ENCODE measurements at places on chromosomes 2 and 18.

DNA sequence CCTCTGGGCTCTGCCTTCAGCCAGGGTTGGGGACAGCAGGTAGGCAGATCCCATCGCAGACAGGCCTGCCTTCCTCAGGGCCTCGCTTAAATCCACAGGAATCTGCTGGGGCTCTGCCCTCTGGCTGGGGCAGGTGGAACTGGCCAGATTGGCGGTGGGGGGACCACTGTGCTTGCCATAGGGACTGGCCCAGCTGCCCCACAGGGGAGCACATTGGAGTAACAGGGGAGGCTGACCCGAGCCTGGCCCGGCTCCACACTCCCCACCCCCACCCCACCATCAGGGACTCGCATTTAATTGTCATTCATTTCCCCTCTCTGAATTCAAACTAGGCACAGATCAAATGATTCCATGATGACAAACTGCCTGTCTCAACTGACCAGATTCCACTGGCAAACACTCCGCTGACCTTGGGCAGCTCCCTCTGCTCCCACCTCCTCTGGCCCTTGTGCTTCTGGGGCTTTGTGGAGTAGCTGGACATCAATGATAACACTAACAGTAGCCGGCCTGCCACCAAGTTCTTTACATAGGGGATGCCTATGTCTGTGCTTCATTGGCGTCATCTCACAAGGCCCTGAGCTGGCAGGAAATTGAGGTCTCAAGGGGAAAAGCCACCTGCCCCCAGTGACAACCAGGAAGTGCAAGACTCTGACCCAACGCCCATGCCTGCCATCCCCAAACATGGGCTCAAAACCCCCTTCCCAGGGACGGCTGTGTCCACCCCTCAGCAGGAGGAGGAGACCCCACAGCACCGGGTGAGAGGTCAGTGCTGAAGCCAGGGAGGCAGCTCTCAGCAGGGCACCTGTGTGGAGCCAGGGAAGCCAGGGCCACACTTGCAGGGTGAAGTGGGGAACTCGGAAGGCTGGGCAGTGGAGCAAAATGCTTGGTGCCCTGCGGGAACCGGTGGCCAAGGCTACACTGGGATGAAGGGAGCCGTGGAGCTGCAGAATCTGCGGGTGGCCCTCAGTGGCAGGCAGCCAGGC is 2.1 kb upstream of the B3GNT7 start:
- DNase-seq: no peak

DNA sequence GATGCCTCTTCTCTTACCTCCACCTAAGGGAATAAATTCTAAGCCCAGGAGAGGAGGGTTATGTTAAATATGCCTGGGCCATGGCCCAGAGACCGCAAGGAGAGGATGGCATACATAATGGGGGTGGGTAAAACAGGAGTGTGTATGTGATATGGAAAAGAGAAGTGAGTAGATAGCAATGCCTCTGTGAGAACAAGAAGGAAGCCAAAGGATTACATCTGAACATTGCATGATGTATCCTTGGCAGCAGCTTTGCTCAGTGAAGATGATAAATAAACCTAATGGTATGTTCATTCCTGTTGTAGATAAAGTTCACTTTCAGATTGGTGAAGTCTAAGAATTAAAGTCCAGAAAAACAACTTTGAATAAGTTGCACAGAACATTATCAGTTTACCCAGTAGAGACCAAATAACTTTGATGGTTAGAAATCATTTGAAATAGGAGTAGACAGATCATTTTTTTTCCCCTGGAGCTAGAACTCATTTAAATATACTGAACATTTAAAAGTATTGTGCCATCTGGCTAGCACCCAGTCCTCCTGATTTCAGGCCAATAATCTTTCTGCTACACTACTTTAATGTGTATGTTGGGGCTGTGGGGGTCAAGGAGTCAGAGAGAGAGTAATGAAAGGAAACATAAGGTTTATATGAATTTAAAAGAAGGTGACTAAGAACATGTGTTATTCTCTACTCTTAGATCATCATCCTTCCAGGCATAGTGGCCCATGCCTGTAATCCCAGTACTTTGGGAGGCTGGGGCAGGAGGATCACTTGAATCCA is 231.7 kb downstream of the PARD3B start:
- DNase-seq: no peak

DNA sequence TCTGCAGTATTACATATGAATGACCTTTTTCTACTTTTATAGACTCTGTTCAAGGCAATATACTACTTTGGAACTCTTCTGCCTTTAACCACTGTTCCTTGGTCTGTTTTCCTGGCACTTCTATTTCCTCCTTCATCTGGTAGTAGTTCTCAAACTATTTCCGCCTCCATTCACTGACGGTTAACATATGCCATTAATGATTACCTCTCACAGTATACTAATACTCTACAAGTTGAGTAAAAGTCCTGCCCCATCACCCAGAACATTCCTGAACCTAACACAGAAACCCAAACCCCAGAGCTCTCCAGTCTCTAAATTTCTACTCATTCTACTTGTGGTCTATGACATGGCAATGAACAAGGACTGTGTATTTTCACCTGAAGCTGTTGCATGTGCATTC is 4.5 kb downstream of the GFPT1 start:
- no peak for DNase-seq

DNA sequence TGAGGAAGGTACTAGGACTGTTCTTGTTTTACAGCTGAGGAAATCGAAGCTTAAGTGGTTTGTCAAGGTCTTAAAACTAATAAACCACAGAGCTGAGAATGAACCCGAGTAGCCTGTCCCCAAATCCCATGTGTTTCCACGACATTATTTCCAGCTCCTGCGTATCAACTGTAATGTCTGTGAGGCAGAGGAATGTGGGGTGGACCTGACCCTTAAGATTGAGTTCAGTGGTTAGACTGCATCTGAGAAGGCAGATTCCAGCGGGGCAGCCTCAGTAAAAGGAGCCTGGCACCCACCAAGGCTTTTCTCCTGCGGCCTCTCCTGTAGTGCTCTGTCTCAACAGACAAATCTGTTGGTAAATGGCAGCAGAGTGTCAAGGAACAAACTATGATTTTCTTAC is 81.9 kb upstream of the TMEM178A start:
- DNase-seq: no peak

GRCh38 chr2:240363746-240364581 is 71.5 kb upstream of the GPC1 start:
- no peak for DNase-seq

DNA sequence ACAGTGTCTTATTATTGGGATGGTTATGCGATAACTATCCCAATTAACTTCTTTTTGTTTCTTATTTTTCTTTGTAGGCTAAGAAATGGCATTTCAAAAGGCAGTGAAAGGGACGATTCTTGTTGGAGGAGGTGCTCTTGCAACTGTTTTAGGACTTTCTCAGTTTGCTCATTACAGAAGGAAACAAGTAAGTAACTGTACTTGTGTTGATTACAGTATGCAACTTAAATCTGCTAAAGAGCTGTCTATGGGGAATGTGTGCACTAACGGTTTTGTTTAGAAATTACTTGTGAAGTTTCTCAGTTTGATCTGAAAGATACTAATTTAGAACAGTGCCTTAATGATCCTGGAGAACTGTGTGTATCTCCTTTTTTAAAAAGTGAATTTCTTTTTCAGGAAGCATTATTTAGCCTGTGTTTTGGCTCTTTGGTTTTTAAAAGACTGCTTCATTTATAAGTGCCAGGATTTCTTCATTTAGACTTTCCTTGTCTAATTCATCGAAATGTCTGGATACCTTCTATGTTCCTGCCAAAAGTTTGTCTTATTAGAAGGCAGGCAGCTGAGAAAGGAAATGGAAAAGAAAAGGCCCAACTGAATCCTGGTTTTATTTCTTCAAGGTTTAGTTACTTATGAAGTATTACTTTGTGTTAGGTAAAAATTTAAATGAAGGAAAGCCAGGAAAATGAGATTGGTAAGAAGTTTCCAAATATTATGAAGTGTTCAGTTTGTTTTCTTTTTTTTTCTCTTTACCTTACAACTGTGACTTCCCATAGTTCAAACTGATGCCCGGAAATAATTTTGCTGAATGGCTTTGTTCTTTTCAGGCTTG is 40.1 kb downstream of the GPD2 start:
- no peak for DNase-seq

DNA sequence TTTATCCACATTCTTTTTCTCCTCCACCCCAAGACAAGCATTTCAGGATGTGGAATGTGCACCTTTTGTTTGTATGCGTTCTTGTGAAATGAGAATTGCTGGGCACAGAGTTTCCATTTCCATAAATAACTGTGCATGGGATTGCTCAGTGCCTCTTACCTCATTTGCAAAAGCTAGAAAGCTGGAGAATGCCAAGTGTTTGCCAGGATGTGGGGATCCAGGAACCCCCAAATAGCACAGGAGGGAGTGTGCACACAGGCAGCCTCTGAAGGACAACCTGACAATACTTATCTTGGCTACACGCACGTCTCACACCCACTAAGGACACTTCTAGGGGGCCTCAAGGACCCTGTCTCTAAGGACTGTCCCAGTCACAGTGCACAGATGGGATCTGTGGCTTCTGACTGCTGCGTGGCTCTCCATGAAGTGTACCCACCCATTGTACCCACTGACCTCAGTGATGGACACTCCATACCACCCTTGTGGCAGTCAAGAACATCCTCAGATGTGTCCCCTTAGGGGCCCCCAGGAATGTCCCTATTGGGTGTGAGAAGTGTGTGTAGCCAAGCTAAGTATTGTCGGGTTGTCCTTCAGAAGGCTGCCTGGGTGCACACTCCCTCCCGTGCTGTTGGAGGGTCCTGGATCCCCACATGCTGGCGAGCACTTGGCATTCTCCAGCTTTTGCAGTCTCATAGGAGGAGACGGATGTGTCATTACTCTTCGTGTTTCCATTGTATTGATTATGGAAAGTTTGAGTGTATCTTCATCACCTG is 38.4 kb downstream of the CAPN13 start:
- DNase-seq: no peak

GRCh38 chr2:219959471-219959870 is 332.0 kb downstream of the SLC4A3 start:
- no peak for DNase-seq

- no peak for DNase-seq
Observed at GRCh38 chr2:5253263-5253662, 438.9 kb upstream of the SOX11 start.

GRCh38 chr18:54222922-54223567 is 1.4 kb downstream of the MBD2 start:
- no peak for DNase-seq

DNA sequence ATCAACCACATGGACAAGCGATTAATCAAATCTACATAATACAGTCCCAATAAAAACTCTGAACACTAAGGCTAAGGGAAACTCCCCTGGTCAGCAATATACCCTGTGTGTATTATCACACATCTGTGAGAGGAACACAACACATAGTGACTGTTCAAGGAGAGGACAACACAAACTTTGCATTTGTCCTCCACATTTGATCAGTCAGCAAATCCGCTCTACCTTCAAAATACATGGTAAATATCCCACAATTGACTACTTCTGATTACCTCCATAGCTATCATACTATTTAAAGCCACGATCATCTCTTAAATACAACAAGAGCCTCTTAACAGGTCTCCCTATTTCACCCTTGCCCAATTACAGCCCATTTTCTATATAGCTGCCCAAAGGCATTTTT is 45.6 kb downstream of the SS18 start:
- DNase-seq: no peak

- DNase-seq: no peak
Observed at GRCh38 chr2:20654535-20654813, 3.6 kb upstream of the HS1BP3 start.

- peak; percentile 87 for DNase-seq
Observed at GRCh38 chr2:111694700-111695101, 189.3 kb downstream of the ANAPC1 start.

- no peak for DNase-seq
Observed at GRCh38 chr2:204669382-204669781, 124.1 kb downstream of the PARD3B start.

GRCh38 chr2:182541268-182541667 is 114.4 kb upstream of the PDE1A start:
- no peak for DNase-seq

DNA sequence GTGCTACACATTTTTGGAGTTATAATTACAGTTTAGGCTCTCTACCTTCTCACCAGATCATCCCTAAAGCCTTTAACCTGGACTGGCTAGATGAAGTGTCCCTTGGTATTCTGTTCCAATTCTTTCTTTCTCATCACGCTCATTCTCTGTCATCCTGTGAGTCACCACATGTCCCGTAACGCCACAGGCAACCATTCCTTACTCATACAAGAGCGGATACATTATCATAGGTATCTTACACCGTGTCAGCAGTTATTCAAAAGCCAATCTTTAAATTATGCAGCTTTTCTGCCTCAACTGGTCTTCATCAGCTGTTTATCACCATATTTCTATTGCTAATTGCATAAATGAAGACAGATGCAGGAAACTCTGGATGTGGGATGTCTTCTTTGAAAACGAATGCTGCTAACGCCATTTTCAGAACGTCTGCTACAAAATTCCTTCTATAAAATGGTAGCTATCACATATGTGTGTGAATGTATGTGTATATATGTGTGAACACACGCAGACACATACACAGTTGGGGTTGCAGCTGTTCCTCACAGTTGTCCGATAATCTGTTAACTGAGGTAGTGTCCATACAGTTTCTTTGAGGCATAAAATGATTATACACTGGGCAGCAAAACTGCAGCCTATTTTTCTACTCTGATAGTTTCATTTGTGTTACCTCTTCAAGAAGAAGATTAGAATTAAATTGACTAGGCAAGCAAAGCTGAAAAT is 47.9 kb downstream of the EML6 start:
- no peak for DNase-seq

DNA sequence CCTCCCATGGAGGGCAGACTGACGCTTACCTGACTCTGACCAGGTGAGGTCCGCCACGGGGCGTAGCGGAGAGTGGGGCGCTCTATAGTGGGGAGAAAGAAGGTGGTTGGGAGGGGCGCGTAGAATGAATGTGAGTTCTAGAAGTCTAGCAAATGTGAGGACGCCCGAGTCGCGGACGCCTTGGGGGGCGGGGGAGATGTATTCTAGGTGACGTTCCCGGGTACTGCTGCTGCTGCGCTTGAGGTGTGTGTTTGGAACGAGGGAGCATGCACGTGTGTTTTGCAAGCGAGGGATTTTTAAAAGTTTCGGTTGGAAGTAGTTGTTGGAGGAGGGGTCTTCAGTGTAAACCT is 758 bp downstream of the RIF1 start:
- peak; percentile 14 for DNase-seq

DNA sequence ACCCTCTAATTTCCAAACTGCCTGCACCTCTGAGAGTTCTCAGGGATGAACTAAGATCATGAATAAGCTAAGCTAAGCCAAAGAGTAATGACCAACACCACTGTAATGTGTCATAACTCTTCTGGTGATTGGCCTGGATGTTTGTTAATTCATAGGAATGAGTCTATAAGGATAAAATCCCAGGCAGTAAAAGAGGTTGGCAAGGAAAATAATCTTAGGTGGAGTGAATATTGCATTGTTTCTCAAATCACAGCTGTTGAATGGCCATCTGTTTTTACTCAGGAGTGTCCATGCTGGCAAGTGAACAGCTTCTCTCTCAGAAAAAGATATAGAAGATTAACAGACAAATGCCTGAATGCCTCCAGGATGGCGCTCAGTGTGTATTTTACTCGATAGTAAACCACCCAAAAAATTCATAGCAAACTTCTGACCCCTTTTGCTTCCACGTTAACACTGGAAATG is 60.8 kb upstream of the GLS start:
- DNase-seq: no peak

GRCh38 chr18:61064911-61065310 is 268.3 kb upstream of the CDH20 start:
- no peak for DNase-seq
